ENCODE measurements at places on chromosomes 4 and X. TPM values are rescaled to one million over a fixed set of nuclear protein-coding genes. Genes with fewer than 3 reads are reported as not detected.
A peak's percentile ranks its signal among the peaks of the same experiment; 100 is the strongest.

DNA sequence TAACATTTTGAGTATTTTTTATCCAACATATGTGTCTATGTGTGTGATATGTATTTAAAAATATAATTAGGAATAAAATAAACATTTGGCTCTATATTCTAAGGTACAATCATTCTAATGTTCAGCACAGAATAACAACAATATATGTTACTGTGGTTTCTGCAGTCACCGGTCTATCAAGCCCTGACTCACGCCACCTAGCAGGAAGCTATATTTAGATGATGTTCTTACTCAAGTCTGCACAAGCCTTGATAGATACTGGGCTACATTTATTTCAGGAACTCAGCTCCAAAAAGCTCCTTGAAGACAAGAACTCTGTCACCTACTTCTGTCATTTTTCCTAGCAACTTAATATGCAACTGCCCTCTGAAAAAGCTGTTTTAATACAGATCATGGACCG, 152.0 kb upstream of the FTHL17 start:
- H3K27ac ChIP-seq: peak overlapping the region; percentile 74
- H3K4me1 ChIP-seq: peaks cover 5% of the 10 kb centered on the region
- DNase-seq: peak; percentile 75
- no peaks in the 10 kb centered on the region for H3K36me3 ChIP-seq

GRCh38 chr4:108049406-108049805, 59.7 kb downstream of the HADH start:
- peaks cover 28% of the 10 kb centered on the region for H3K4me1 ChIP-seq
- H3K27ac ChIP-seq: no peak overlapping the region
- peaks cover 4% of the 10 kb centered on the region for H3K36me3 ChIP-seq
- no peak overlapping the region for H3K4me3 ChIP-seq
- no peak for DNase-seq

DNA sequence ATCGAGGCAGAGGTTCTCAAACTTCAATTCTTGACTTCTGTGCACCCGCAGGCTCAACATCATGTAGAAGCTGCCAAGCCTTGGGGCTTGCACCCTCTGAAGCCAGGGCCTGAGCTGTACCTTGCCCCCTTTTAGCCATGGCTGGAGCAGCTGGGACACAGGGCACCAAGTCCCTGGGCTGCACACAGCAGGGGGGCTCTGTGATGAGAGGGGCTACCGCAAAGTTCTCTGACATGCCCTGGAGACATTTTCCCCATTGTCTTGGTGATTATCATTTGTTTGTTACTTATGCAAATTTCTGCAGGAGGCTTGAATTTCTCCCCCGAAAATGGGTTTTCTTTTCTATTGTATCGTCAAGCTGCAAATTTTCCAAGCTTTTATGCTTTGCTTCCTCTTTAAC, 4.9 kb upstream of the MAGEB17 start:
- H3K4me3 ChIP-seq: no peak overlapping the region
- DNase-seq: no peak
- H3K4me1 ChIP-seq: no peaks in the 10 kb centered on the region
- no peaks in the 10 kb centered on the region for H3K36me3 ChIP-seq
- H3K27ac ChIP-seq: no peak overlapping the region

DNA sequence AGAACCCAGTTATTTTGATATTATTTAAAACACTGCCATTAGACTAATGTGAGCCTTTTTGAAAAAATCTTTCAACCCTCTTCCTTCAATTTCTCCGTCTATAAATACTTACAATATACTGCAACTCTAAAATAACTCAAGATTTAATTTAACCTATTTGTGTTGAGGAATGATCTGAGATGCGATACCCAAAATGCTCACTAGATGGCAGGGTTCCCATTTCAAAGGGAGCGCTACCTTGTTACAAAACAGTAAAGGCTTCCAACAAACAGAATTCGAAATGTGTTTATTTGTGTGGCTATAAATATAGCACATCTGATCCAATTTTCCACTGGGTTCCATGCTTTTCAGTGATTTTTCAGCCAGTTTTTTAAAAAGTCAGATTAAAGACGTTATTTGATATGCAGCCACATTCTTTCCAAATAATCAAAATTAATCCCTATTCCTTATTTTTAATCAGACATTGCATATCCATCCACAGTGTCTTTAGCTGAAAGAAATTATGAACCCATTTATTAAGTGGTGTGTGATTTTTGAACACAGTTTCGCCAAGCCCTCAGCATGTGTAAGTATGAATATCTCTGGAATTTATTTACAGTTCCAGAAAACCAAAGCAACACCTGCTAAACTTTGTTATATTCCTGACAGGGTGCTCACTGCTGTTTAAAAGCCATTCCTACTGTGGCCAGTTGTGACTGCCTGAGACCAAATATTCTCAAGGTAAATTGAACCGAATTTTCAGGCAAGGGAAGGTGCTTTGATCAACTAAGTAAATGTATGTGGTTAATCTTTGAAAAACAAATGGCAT, 668.0 kb upstream of the LCORL start:
- H3K27me3 ChIP-seq: no peaks in the 10 kb centered on the region
- DNase-seq: peak; percentile 73
- H3K27ac ChIP-seq: no peak overlapping the region
- no peaks in the 10 kb centered on the region for H3K36me3 ChIP-seq
- H3K4me1 ChIP-seq: peaks cover 10% of the 10 kb centered on the region

- peak overlapping the region; percentile 86 for H3K27ac ChIP-seq
- peak overlapping the region; percentile 94 for H3K4me3 ChIP-seq
- H3K27me3 ChIP-seq: no peaks in the 10 kb centered on the region
- DNase-seq: peak; percentile 50
- peaks cover 2% of the 10 kb centered on the region for H3K36me3 ChIP-seq
Measured at GRCh38 chr4:48778431-48779094, 1.5 kb downstream of the FRYL start.

GRCh38 chr4:79281566-79282359, 44.1 kb downstream of the NAA11 start:
- DNase-seq: no peak
- no peaks in the 10 kb centered on the region for H3K27me3 ChIP-seq
- H3K27ac ChIP-seq: no peak overlapping the region
- no peaks in the 10 kb centered on the region for H3K36me3 ChIP-seq

Gene DDX53
- total RNA-seq: not detected

DNA sequence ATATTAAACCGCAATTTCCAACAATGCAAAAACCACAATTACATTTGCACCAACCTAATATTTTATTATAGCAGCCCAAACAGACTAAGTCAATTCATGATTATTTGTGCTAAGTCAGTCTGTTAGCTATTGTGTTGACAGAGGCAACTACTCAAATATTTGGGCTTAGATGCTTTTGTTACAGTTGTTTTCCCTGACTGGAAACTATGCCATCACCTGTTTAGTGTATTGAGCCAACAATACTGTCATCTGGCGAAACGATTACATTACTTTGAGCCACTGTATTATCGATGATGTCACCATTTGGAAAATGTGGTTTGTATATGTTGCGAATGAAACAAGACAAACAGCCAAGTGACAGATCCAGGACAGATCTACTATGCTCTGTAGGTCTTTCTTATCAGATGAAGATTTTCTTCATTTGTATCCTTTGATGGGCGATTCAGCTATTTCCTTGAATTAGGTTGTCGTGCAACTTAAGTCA, 38.7 kb upstream of the INTS6L start:
- H3K4me1 ChIP-seq: peaks cover 6% of the 10 kb centered on the region
- peaks cover 43% of the 10 kb centered on the region for H3K27me3 ChIP-seq
- DNase-seq: no peak
- H3K4me3 ChIP-seq: no peak overlapping the region
- H3K27ac ChIP-seq: no peak overlapping the region

DNA sequence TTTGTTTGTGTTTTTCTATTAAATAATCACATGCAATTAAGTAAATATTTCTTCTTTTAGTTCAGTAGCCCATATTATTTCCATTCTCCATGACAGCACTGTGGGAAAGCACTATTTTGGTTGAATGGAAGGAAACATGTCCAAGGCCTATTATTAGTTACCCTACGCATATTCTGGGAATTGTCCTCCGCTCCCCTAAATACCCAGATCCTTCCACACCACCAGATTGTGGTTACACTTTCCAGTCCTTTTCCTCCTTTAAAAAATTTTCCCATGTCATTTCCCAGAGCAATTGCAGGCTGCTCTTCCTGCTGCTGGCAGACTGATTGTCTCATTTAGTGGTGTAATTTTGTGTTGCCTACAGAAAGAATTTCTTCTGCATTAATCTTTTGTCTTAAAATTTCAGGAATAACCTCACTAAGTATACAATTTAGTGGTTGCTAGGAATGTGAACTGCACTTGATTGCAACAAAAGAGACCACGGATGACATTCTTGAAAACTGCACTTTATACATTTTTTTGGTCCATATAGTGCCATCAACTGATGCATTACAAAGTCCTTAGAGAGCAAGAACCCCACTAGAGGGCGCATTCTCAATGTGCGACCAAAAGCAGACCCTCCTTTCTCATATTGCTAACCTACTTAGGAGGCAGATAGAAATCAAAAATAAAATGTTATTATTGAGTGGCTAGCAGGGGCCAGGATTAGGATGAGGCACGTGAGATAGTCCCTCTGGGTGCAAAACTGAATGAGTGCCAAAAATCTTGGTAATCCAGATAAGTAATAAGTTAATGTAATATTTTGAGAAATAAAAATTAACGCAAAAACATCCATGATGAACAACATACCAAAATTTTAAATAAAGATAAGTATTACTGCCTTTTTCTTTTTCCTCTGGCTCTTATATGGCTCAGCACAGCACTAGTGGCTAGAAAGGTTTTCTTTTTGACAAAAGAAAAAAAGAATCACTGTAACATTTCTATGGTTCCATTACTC, 98.8 kb upstream of the IQCM start:
- no peak overlapping the region for H3K27ac ChIP-seq
- H3K27me3 ChIP-seq: no peaks in the 10 kb centered on the region
- peaks cover 5% of the 10 kb centered on the region for H3K4me1 ChIP-seq
- peak; percentile 64 for DNase-seq

GRCh38 chrX:150692296-150692695, 900 bp upstream of the MTMR1 start:
- no peak for DNase-seq
- H3K36me3 ChIP-seq: peaks cover 16% of the 10 kb centered on the region

DNA sequence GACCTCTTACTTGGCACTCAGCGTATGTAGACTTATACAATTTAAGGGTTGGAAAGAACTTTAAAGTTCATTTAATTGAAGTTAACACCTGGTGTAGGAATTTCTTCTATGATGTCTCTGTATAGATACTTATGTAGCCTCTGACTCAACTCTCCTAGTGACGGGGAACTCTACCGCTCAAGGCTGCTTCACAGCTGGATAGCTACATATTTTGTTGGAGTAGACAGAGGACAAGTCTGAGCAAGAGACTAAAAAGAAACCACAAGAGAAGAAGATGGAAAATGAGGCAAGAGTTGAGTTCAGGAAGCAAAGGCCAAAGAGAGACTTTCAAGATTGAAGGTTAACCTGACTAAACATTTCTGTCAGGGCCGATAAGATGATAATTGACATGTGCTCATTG, 52.6 kb downstream of the GPR50 start:
- peak; percentile 74 for DNase-seq
- no peaks in the 10 kb centered on the region for H3K27me3 ChIP-seq
- H3K4me1 ChIP-seq: peaks cover 15% of the 10 kb centered on the region
- H3K4me3 ChIP-seq: no peak overlapping the region

Gene GATA1
- not detected for total RNA-seq

Gene IL15
- 1.3 TPM for total RNA-seq

DNA sequence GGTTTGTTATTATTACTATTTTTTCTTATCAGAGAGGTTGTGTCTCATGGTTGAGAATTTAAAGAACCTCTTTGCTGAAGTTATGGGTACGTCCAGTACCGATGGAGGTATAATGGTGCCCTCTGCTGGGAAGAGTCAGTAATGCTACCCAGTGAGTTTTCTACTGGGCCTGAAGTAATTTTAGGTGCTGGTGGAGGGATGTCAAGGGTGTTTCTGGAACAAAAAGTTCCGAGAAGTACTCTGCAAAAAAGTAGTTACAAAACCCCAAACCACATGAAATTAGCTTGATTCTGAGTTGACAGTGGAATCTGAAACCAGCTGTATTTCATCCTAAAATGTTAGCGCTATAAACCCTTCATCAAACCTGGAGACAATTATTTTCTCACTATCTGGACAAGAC, 102.5 kb upstream of the MID1 start:
- H3K36me3 ChIP-seq: no peaks in the 10 kb centered on the region
- H3K4me3 ChIP-seq: no peak overlapping the region

DNA sequence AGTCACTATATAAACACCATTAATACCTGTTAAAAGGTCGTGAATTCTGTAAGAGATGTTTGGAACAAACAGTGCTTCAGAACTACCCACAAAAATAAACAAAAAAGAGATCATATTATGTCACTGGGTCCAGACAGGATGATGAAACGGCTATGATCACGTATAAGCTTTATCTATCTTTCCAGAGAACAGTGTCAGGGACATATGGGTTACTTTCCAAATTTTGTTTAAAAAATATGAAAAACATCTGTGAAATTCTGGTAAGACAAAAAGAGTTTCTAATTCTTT, 90.0 kb downstream of the SORBS2 start:
- H3K36me3 ChIP-seq: no peaks in the 10 kb centered on the region
- peak overlapping the region; percentile 87 for H3K27ac ChIP-seq
- H3K4me1 ChIP-seq: peaks cover 32% of the 10 kb centered on the region
- DNase-seq: peak; percentile 49

Gene PPP4R3C
- total RNA-seq: not detected

GRCh38 chr4:125389713-125390112, 75.0 kb downstream of the FAT4 start:
- H3K27ac ChIP-seq: peak overlapping the region; percentile 87
- peak; percentile 76 for DNase-seq
- H3K4me3 ChIP-seq: peak overlapping the region; percentile 60
- H3K4me1 ChIP-seq: peaks cover 33% of the 10 kb centered on the region
- H3K27me3 ChIP-seq: no peaks in the 10 kb centered on the region
